ENCODE measurements at places on chromosomes 7 and 10.

- DNase-seq = no peak
Observed at GRCh38 chr7:142177869-142178268, 66.4 kb downstream of the MGAM2 start.

DNA sequence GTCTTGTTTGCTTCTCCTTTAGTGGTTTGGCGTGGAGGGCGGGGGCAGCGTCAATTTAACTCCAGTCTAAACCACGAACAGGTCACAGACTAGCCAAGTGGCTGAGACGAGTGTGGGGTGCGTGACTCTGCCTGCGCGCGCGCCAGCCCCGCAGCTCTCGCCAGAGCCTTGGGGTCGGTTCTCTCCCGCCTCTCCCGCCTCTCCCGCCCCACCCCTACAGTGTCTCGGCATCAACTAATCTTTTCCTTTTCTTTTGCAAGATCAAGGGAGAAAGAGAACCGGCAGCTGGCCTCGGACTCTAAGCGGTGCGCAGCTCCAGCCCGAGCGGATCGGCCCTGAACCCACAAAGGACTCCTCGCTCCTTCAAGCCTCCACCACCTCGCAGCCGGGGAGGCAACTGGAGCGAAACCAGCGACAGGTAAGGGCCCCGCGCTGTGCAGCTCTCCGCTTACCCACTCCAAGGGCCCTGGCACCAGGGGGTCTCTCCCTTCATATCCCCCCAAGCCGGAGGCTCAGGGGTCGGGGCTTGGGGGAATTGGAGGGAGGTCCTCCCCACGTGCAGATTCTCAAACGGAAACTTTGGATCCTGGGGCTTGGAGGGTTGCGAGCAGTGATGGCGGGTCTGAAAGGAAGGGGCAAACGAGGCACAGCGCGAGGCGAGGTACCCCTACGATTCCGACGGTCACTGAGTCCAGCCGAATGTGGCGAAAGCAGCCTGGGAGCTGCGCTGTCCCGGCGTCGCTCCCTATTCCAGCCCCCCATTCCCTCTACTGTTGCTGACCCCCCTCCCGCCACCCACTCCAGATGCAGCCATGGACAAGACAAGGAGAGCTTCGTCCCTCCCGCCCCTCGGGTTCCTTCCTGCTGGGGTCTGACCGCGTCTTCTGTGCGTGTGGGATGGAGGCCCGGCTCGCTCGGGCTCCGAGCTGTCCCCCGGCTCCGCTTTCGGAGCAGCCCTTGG, 829 bp downstream of the CHRM2 start:
- DNase-seq = no peak

GRCh38 chr7:37277513-37277912, 171.2 kb downstream of the ELMO1 start:
- DNase-seq = no peak

GRCh38 chr10:78502210-78502936, 468.7 kb downstream of the RPS24 start:
- no peak for DNase-seq

- DNase-seq = no peak
Observed at GRCh38 chr10:62511656-62512055, 137.5 kb downstream of the ZNF365 start.

DNA sequence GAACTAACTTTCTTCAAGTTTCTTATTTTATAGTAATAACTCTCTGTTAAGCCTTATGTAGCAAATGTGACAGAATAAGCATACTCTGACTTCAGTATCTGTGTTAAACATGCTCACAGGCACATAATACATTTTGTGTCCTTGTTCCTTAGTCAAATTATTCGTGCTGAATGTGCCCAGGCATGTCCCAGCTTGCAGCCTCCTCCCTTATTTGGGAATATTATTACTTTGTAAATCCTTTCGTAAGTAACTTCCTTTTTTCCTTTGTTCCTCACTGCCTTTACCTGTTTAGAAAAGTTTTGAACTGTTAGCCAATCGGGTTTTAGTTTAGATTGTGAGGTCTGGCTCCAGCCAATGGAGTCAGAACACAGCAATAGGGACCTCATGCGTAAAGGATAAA, 46.9 kb downstream of the GALNT11 start:
- no peak for DNase-seq

- no peak for DNase-seq
Observed at GRCh38 chr10:93272884-93273675, 199.4 kb downstream of the CYP26A1 start.

- DNase-seq = no peak
Observed at GRCh38 chr10:51955696-51956095, 256.3 kb upstream of the CSTF2T start.

- DNase-seq = no peak
Observed at GRCh38 chr10:6446711-6447110, 133.4 kb downstream of the PRKCQ start.

DNA sequence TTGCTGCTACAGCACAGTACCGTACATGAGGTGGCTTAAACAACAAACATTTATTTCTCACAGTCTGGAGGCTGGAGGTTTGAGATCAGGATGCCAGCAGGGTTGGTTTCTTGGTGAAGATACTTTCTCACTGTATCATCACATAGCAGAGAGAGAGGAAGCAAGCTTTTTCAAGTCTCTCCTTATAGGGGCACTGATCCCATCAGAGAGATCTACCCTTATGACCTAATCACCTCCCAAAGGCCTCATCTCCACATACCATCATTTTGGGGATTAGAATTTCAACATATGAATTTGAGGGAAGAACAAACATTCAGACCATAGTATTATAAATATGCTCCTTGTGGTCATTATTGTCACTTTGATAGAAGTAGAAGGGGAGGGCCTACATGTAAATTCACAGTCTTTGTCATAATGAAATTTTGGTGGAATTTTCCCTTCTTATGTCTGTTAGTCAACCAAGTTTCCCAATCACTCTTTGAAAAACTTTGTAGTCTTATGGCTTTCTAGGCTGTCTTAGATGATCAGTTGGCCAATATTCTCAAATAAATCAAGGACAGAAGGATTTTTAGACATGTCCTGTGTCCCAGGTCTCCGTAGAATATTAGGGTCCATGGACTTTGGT, 606.2 kb downstream of the LRMDA start:
- no peak for DNase-seq

DNA sequence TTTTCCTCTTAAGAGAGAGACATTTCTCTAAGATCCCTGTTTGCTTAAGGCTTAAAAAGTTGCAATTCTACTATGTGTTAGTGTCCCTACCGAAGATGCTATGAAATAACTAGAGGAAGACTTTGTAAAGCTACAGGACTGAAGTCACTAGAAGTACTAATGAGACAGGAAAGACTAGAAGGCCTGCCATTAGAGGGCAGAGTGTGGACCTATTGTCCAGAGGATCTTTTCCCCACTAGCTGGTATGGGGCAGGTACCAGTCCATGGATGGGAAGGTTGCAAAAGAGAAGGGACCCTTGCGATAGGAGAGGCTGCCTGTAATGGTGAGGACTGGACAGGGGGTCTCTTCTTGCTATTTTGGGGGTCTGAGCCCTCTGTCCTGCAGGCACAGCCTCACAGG, 178.1 kb downstream of the TMEM178B start:
- DNase-seq = no peak

GRCh38 chr7:95646350-95646749, 50.0 kb upstream of the PDK4 start:
- DNase-seq = no peak

- no peak for DNase-seq
Observed at GRCh38 chr7:117098457-117098856, 145.2 kb downstream of the ST7 start.

GRCh38 chr7:122143376-122143750, 686 bp downstream of the AASS start:
- DNase-seq = no peak

All from stimulated activated CD8-positive, alpha-beta memory T cell treated with anti-CD3 and anti-CD28 coated beads, Interleukin-2, amount 100 ng/mL, for 48 hours (primary cell).